ENCODE measurements at places on chromosomes 3 and 15. TPM values are rescaled to one million over a fixed set of nuclear protein-coding genes. Genes with fewer than 3 reads are reported as not detected.

Gene CHST13
- not detected for polyA plus RNA-seq

Gene RETNLB
- not detected for polyA plus RNA-seq

Gene ACKR2
- not detected for polyA plus RNA-seq

Gene CXCR6
- polyA plus RNA-seq, result not detected

Gene CORO2B
- 17.1 TPM for polyA plus RNA-seq

Gene GOLGA8K
- not detected for polyA plus RNA-seq

Gene CD200
- polyA plus RNA-seq, result 178 TPM

Gene CFAP20DC
- not detected for polyA plus RNA-seq

Gene RTP1
- 2.0 TPM for polyA plus RNA-seq

Gene CCRL2
- polyA plus RNA-seq, result not detected

Gene OR5K2
- not detected for polyA plus RNA-seq

Gene NRROS
- polyA plus RNA-seq, result not detected

Gene KIF15
- polyA plus RNA-seq, result 5.8 TPM

Gene KIF7
- polyA plus RNA-seq, result 5.6 TPM

Gene RTP3
- polyA plus RNA-seq, result not detected

Gene SLC28A1
- polyA plus RNA-seq, result not detected

Gene CCR5
- not detected for polyA plus RNA-seq

Gene CPN2
- not detected for polyA plus RNA-seq

Gene PLS1
- polyA plus RNA-seq, result 0.31 TPM

Gene MLF1
- 55.9 TPM for polyA plus RNA-seq

Gene IMPG2
- polyA plus RNA-seq, result 5.2 TPM

Gene FBXW12
- not detected for polyA plus RNA-seq

Gene ITIH1
- not detected for polyA plus RNA-seq

Gene KLF15
- 0.46 TPM for polyA plus RNA-seq

Gene CEP19
- 43.1 TPM for polyA plus RNA-seq

Measured in neural cell (in vitro differentiated cells).